Activated naive CD8-positive, alpha-beta T cell treated with anti-CD3 and anti-CD28 coated beads for 36 hours (primary cell): ENCODE measurements at places on chromosomes 1 and 21. TPM values are rescaled to one million over a fixed set of nuclear protein-coding genes. Genes with fewer than 3 reads are reported as not detected.

LCE3D gene
- total RNA-seq, result not detected

NTMT2 gene
- not detected for total RNA-seq

SV2A gene
- 12.8 TPM for total RNA-seq

DNA sequence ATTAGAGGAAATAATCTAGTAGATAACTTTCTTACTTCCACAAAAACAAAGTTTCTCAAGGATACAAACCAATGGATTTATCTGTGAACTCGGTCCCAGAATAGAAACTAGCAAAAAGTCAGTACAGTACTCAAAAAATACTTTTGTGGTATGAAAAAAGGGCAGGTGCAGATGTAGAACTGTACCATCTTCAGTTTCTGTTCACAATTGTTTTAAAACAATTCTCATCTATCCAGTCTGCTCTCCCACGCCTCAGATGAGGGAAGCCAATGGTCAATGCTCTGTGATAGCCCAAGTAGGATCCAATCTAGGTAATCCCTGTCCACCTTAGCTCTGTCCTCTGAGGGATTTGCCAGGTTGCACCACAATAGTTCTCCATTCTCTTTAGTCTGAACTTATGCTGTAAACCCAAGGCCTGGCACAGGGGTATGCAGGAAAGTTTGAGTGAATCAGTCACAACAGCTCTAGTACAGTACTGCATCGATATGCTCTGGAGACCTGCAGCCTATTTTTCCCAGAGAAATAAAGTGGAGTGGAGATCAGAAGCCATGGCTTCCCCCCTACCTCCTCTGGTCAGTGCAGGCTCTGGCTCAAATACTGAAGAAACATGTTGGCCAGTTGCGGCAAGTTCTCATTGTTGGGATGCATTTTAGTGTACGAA, 1.4 kb downstream of the KTI12 start:
- no peak for DNase-seq

DNA sequence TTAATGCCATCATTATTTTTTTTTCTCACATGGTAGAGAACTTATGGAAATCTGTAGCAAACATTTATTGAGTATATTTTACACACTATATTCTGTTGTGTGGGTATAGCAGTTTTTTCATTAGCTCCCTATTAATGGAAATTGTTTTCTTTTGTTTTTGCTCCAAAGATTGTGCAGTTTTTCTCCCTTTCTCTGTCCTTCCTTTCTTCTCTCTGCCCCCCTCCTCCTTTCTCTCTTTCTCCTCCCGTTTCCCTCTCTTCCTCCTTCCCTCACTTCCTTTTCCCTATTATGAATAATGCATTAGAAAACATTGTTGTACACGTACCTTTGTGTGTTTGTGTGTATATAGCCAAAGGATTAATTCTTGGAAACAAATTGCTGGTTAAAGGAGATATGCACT, 20.6 kb downstream of the CDC73 start:
- DNase-seq, result no peak

- DNase-seq, result no peak
These were observed 30.5 kb upstream of the PADI2 start for GRCh38 chr1:17149771-17150170.
